Activated effector memory CD4-positive, alpha-beta T cell treated with anti-CD3 and anti-CD28 coated beads, Interleukin-2, amount 50 U/mL, for 16 hours (primary cell): ENCODE measurements at places on chromosomes 7 and 10.

DNA sequence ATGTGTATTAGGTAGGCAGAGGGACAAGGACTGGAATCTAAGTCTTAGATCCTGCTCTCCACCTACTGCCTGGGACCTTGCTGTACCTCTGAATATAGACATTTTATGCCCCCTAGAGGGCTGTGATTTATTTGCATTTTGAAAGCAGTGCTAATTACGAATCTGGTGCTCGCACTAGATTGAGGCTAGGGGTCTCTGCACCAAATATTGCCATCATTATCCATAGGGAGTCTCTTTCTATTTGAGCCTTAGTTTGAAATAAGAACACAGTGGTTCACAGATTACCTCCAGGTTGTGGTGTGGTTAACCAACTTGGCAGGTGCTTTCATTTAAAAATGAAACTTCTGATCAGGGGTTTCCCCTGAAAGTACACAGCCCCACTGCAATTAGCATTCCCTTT is 41.8 kb downstream of the CNNM1 start:
- DNase-seq = no peak

DNA sequence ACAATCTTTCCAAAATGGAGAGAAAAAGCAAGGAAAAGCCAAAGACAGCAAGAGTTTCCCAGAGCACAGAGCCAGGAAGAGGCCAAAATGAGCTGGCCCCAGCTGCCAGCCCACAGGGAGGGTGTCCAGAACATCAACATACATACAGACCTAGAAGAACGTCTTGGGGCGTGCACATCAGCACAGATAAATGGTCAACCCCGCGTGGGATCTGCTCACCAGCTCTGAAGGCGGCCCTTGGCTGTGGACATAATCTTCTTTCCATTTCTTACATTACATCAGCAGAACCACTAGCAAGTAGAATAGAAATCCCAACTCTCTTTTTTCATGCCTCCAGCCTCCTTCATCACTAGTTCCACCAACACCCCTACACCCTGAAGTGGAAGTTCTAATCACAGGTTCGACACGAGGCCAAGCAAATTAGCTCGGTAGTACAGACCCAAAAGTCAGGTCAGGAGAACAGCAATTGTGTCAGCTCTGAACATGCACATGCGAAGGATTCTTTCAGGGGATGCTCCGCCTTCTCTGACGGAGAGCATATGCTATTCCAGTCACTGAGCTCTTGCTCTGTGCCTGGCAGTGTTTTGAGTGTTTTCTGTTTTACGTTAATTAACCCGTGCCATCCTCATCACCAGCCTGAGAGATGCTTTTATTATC is 16.4 kb downstream of the SH3PXD2A start:
- DNase-seq = no peak

DNA sequence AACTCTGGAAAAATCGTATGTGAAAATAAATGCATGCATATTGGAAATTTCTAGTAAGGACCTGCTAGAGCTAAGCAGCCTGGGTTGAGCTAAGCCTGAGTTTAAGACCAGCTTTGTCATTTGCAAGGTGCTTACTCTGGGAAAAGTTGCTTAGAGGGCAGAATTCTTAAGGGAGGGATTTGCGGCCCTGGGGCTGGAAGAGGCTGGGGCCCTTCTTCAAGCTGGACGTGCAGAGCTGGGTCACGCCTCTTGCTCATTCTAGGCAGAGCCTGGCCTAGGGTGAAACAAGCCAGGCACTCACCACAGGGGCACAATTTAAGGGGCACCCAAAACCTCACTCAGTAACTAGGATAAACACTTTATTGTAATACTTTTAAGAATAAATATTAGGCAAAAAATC is 137.2 kb downstream of the ARHGAP22 start:
- DNase-seq = no peak

DNA sequence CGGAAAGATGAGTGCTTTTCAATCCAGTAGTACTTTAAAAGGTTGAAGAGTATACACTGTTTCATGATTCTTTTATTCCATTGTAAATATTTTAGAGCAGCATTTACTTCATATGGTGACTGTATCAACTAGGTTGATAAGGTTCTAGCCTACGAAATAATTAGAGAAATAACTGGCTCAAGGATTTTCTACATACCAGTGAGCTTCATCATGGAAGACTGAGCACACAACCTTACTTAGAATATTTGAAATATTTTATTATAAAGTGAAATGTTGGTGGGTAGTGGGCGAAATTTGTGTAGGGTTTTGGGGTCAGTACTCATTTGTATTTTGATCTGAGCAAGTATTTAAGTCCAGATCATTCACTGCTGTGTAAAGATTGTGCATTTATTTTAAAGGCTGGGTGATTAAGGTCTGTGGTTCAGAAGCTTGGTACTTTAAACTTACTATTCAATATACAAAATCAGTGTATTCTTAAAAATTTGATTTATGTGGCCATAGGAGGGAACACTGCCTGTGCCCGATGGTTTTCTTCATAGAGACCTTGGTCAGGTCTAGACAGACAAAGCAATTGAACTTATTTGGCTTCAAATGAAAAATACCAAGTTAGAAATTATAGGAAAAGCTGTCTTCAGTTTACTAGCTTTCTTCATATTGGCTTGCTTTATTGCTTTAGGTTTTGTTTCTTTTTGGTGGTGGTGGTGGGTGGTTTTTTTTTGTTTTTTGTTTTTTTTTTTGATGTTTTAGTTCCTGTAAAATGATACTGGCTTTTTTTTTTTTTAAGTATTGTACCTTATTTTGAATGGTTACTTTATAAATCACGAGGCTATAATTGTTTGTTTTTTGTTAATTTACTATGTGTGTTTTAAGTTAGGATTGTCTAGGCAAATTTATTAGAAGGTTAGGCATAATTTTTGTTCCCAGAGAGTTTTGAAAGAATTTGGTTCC is 3.0 kb downstream of the KMT2E start:
- DNase-seq = no peak

- DNase-seq = no peak
Observed at GRCh38 chr7:118072893-118073674, 110.9 kb upstream of the LSM8 start.

DNA sequence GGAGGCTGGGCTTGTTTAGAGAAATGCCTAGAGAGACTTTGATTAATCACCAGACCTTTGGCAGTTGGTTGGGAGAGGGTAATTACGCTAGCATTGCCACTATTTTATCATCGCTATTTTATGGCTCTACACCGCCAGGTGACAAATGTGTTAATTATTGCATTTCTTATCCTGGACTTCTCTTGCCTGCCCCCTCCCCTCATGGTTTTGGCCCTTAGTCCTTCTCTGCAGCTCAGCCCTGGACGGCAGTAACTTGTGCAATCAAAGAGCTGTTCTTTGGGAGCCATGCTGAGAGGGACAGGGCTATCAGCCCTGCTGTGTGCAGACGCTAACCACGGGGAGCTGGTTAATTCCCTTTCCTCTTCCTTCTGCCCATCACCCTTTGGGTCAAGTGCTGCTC is 585.0 kb downstream of the AUTS2 start:
- no peak for DNase-seq

GRCh38 chr10:70034232-70034631 is 18.4 kb upstream of the MACROH2A2 start:
- DNase-seq = no peak

DNA sequence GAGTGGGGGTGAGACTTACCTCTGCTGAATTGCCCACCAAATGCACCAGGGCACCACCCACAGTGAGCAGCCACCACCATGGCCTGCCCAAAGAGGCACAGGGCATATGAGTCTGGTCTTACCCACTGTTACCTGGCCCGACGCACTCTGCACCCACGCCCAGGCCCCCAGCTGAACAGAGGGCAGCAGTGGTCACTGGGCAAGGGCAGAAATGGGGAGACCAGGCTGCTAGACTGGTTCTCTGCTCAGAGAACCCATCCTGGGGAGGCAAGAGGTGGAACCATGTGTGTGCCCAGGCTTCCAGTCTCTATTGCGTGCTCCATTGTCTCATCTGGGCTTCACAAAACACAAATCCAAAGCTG is 39.4 kb upstream of the DAGLB start:
- no peak for DNase-seq
